ENCODE measurements at places on chromosomes 3 and 15. TPM values are rescaled to one million over a fixed set of nuclear protein-coding genes. Genes with fewer than 3 reads are reported as not detected.

The C3orf85 gene
- not detected for total RNA-seq

DNA sequence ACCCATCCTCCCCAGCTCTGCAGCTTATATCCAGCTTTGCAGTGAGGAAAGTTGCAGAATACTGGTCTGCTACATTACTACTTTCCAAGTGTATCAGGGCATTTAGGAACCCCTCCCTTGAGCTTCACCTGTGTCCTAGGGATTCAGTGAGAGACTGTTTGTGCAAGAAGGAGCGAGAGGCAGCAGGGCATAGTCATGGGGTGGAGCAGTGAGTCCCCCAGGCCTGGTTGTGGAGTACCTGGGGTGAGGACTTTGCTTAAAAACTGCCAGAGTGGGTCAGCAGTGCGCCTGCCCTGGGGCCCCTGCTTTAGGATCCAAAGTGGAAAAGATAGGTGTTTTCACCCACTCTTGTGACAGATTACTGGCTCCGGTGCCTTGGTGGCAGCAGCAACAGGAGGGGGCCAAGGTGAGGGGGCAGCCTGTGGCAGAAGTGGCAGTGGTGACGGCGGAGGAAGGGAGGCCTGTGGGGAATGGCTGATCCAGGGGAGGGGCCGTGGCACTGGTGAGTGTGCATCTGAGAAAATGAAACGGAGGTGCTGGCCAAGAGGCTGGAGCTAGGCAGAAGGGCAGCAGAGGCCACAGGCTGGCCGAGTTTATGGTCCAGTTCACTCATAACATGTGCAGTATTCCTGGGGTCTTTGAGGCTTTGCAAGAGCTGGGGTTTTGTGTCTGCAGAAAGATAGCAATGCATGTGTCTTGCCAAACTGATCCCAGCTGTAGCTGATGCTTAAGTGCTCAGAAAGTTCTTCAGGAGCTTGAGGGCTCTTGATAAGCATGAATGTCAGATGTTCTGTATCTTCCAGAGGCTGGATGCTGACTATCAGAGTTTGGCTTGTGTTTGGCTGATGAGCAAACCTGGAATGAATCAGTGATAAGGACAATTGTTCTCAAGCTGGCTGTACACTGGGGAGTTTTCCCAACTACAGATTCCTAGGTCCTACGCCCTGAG, 43.4 kb downstream of the GOLGA6A start:
- no peak overlapping the region for H3K27ac ChIP-seq
- H3K36me3 ChIP-seq, result peaks cover 15% of the 10 kb centered on the region
- no peaks in the 10 kb centered on the region for H3K4me1 ChIP-seq
- DNase-seq, result no peak
- no peak overlapping the region for H3K4me3 ChIP-seq

- peaks cover 3% of the 10 kb centered on the region for H3K27me3 ChIP-seq
- H3K27ac ChIP-seq, result no peak overlapping the region
- DNase-seq, result no peak
- peaks cover 2% of the 10 kb centered on the region for H3K4me1 ChIP-seq
Observed at GRCh38 chr15:67458331-67459029, 62.5 kb upstream of the C15orf61 start.

The CHRFAM7A gene
- 0.90 TPM for total RNA-seq

GRCh38 chr3:59374091-59374817, 324.4 kb upstream of the CFAP20DC start:
- no peak overlapping the region for H3K4me3 ChIP-seq
- H3K4me1 ChIP-seq, result peaks cover 5% of the 10 kb centered on the region
- H3K27me3 ChIP-seq, result peaks cover 2% of the 10 kb centered on the region
- no peak for DNase-seq

DNA sequence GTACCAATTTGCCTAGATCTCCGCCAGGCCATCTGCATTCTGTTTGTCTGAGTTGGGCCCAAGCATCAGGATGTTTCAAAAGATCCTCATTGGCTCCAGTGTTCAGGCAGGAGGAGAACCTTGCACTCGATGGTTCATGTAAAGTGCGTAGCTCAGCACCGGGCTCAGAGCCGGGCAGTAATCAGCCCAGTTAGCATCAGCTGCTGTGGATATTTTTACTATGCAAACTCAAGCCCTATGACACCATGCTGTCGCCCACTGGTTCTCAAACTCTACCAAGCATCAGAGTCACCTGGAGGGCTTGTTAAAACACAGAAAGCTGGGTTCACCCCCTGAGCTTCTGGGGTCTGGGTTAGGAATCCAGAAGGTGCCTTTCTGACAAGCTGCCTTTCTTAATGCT, 310.8 kb downstream of the SHQ1 start:
- DNase-seq, result no peak
- no peak overlapping the region for H3K4me3 ChIP-seq
- peaks cover 8% of the 10 kb centered on the region for H3K27me3 ChIP-seq
- H3K27ac ChIP-seq, result no peak overlapping the region
- H3K36me3 ChIP-seq, result no peaks in the 10 kb centered on the region

The GPR156 gene
- not detected for total RNA-seq

The MEGF11 gene
- not detected for total RNA-seq

GRCh38 chr3:97029972-97030371, 215.6 kb downstream of the EPHA6 start:
- H3K27ac ChIP-seq, result no peak overlapping the region
- no peaks in the 10 kb centered on the region for H3K36me3 ChIP-seq
- no peaks in the 10 kb centered on the region for H3K27me3 ChIP-seq
- H3K4me3 ChIP-seq, result no peak overlapping the region

DNA sequence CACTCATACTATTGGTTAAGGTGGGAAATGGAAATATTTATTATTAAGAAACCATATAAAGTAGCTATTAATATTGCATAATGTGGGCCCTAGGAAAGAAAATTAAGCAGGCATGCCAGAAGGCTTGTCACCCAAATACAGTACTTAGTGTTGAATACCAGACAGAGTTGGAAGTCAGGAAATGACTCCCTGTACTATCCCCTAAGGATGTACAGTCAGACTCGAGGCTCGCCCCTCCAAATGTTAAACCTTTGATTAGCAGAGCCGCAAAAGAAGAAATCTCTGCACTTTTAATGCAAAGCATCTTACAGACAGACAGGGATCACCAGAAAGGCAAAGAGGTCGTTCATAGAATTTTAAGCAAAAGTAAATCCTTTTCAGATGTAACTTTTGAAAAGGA, 11.3 kb upstream of the RBSN start:
- H3K36me3 ChIP-seq, result no peaks in the 10 kb centered on the region
- H3K27me3 ChIP-seq, result peaks cover 6% of the 10 kb centered on the region
- no peak overlapping the region for H3K4me3 ChIP-seq
- H3K4me1 ChIP-seq, result no peaks in the 10 kb centered on the region
- no peak for DNase-seq
- no peak overlapping the region for H3K27ac ChIP-seq

DNA sequence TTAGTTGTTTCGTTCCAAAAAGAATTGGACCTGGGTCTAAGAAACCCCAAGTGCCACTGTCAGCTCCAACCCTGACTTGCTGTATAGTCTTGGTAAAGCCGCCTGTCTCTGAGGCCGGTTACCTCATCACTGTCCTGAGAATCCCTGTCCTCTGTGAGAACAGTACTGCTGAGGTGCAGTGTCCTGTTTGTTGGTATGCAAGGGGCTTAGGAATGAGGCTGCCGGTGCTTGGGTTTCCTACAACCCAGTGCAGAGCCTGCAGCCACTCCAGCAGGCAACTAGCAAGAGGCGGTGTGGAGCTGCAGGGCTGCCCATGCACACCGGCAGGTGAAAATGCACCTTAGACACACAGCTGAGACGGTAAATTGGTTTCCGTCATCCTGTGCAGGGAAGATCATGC, 52.0 kb upstream of the ATG7 start:
- no peak overlapping the region for H3K4me3 ChIP-seq
- H3K27me3 ChIP-seq, result peaks cover 5% of the 10 kb centered on the region
- no peak for DNase-seq
- no peaks in the 10 kb centered on the region for H3K36me3 ChIP-seq

The CCR1 gene
- total RNA-seq, result 1.3 TPM

DNA sequence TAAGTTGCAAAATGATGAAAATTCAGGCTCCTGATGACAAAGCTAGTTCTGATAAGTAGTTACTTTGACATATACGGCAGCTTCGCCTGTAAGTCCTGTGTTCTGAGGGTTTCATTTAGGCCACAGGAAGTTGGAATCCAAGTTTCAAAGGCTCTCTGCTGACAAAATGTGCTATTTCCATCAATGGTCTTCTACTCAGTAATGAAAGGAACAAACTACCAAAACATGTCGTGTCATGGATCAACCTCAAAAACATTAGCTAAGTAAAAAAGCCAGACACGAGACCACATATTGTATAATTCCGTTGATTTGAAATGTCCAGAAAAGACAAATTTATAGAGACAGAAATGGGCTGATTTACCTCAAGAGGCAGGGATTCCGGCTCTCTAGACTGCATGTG, 22.5 kb downstream of the NGRN start:
- no peaks in the 10 kb centered on the region for H3K4me1 ChIP-seq
- H3K36me3 ChIP-seq, result no peaks in the 10 kb centered on the region
- H3K4me3 ChIP-seq, result no peak overlapping the region
- H3K27ac ChIP-seq, result no peak overlapping the region
- no peak for DNase-seq

The AGBL1 gene
- 0.10 TPM for total RNA-seq

The SLC25A38 gene
- 24.9 TPM for total RNA-seq

The COX17 gene
- 108 TPM for total RNA-seq

The SLC9C1 gene
- total RNA-seq, result not detected

DNA sequence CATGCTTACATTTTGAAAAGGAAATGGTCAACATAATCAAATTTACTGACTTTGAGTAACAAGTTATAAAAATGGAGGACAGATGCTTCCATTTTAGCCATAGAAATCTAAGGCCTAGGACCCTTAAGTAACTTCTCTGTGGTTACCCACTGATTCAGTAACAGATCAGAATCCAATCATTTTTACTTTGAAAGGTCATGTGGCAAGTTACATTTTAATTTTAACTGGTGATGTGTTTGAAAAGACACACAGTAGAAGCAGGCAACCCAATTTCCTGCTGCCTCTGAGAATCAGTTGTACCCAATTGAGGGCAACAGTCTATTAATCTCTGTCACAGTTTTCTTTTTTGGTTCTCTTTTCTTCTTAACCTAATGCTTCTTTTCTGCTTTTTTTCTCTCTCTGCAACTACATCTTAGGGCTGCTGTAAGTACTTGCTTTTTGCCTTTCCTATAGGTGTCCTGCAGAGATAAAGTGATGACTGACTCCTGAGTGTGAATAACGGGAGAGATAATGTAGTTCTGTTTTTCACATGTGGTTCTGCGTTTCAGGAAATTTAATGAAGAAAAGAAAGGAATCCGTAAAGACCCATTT, 3.3 kb downstream of the ZWILCH start:
- no peak overlapping the region for H3K4me3 ChIP-seq
- DNase-seq, result no peak
- H3K27me3 ChIP-seq, result no peaks in the 10 kb centered on the region
- H3K36me3 ChIP-seq, result peaks cover 21% of the 10 kb centered on the region
- peaks cover 19% of the 10 kb centered on the region for H3K4me1 ChIP-seq
- H3K27ac ChIP-seq, result no peak overlapping the region

The B4GALT4 gene
- total RNA-seq, result 13.5 TPM

GRCh38 chr3:122101646-122102045, 46.5 kb downstream of the CD86 start:
- no peaks in the 10 kb centered on the region for H3K27me3 ChIP-seq
- H3K4me1 ChIP-seq, result peaks cover 45% of the 10 kb centered on the region
- peak overlapping the region; percentile 78 for H3K27ac ChIP-seq
- no peaks in the 10 kb centered on the region for H3K36me3 ChIP-seq
- H3K4me3 ChIP-seq, result peak overlapping the region; percentile 7

The ADAMTS9 gene
- not detected for total RNA-seq

The DNAJC19 gene
- 68.6 TPM for total RNA-seq

GRCh38 chr3:12659316-12660015, 4.5 kb downstream of the RAF1 start:
- no peaks in the 10 kb centered on the region for H3K27me3 ChIP-seq
- no peak overlapping the region for H3K27ac ChIP-seq
- no peak overlapping the region for H3K4me3 ChIP-seq
- DNase-seq, result no peak
- H3K36me3 ChIP-seq, result peaks cover 8% of the 10 kb centered on the region

- H3K27me3 ChIP-seq, result no peaks in the 10 kb centered on the region
- DNase-seq, result no peak
- no peak overlapping the region for H3K4me3 ChIP-seq
- H3K27ac ChIP-seq, result no peak overlapping the region
Observed at GRCh38 chr15:61907753-61908086, 152.5 kb downstream of the VPS13C start.

- H3K4me3 ChIP-seq, result no peak overlapping the region
- no peak for DNase-seq
- H3K27ac ChIP-seq, result no peak overlapping the region
- H3K27me3 ChIP-seq, result no peaks in the 10 kb centered on the region
Observed at GRCh38 chr3:88713233-88713691, 394.2 kb upstream of the EPHA3 start.

DNA sequence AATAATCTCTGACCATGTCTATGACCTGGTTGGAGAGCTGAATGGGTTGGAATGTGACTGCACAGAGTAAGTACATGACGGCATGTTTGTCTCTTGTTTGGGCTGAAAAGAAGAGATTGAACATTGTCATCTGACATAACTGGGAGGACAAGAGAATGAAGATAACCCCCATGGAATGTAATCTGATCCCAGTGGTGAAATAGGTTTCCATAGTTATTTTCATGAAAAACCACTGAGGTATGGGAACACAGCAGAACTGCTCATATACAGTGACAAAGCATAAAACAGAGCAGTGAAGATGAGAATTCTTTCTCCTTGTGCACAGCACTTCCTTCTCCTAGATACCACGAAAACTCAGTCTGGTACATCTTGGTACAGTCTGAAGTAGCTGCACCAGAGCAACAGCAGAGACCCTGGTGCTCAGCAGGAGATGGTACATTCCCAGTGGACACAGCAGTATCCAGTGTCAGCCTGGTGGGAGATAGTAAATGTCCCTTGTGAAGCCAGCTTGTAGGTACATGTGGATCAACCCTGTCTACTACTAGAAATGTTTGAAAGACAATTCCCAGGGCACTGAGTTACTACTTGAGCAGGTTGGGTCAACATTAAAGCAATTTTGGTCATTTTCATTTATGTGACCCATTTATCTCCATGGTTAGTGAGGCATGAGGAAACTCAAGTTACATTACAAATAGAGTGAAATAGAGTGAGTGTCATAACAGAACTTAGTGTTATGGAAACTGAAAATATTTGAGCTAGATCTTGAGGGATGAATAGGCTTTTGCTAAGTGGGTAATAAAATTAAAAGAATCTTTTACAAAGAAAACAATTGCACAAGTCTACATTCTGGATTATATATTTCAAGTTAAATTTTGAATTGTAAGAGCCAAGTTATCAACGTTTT, 178.3 kb downstream of the SUCNR1 start:
- H3K4me1 ChIP-seq, result no peaks in the 10 kb centered on the region
- H3K27ac ChIP-seq, result no peak overlapping the region
- DNase-seq, result no peak
- no peaks in the 10 kb centered on the region for H3K27me3 ChIP-seq
- no peaks in the 10 kb centered on the region for H3K36me3 ChIP-seq
- H3K4me3 ChIP-seq, result no peak overlapping the region

DNA sequence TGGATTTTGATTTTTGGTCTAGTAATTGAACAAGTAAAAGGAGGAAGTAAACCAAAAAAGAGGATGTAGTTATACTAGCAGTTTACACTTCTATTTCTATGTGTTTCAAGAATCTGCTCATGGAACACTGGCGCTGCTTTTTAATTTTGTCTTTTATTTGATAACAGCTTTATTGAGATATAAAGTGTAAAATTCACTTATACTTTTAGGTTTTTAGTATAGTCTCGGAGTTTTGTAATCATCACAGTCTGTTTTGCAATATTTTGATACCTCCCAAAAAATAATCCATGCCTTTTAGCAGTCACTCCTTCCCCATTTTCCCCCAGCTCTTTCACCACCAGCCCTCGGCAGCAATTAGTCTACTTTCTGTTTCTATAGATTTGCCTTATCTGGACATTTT, 18.0 kb downstream of the UBE2E2 start:
- no peak overlapping the region for H3K4me3 ChIP-seq
- no peak for DNase-seq
- H3K27ac ChIP-seq, result no peak overlapping the region

The P2RY12 gene
- total RNA-seq, result not detected
